ENCODE measurements at places on chromosomes 3 and 15. TPM values are rescaled to one million over a fixed set of nuclear protein-coding genes. Genes with fewer than 3 reads are reported as not detected.

TTC21A gene
- total RNA-seq = 6.8 TPM

FOXB1 gene
- total RNA-seq = not detected

RFC4 gene
- 11.1 TPM for total RNA-seq

EPHB3 gene
- total RNA-seq = 6.9 TPM

NAA80 gene
- total RNA-seq = 3.5 TPM

CHRNA3 gene
- not detected for total RNA-seq

DALRD3 gene
- 47.7 TPM for total RNA-seq

NR1I2 gene
- total RNA-seq = 0.20 TPM

MST1R gene
- 1.4 TPM for total RNA-seq

FGF7 gene
- total RNA-seq = 157 TPM

ITIH1 gene
- 0.17 TPM for total RNA-seq

SLCO2A1 gene
- total RNA-seq = under 0.01 TPM

CDAN1 gene
- total RNA-seq = 13.7 TPM

SPTSSB gene
- 0.20 TPM for total RNA-seq

SH2D7 gene
- not detected for total RNA-seq

GALNT15 gene
- total RNA-seq = 9.1 TPM

HSPBAP1 gene
- total RNA-seq = 5.6 TPM

AP3S2 gene
- 52.9 TPM for total RNA-seq

SLC24A5 gene
- not detected for total RNA-seq

SPINK8 gene
- not detected for total RNA-seq

EBLN2 gene
- total RNA-seq = 4.2 TPM

LEKR1 gene
- total RNA-seq = 0.20 TPM

TNFAIP8L3 gene
- total RNA-seq = 6.9 TPM

EFHB gene
- 0.72 TPM for total RNA-seq

EPHA3 gene
- total RNA-seq = 6.7 TPM

IQCB1 gene
- 9.4 TPM for total RNA-seq

HESX1 gene
- 0.17 TPM for total RNA-seq

MAP1A gene
- 96.1 TPM for total RNA-seq

PDHB gene
- total RNA-seq = 68.6 TPM

FOXL2NB gene
- total RNA-seq = 0.03 TPM

GOLGA8K gene
- 0.36 TPM for total RNA-seq

SOX14 gene
- total RNA-seq = not detected

COL6A6 gene
- 0.23 TPM for total RNA-seq

STRC gene
- 0.17 TPM for total RNA-seq

KIF23 gene
- 8.6 TPM for total RNA-seq

LCTL gene
- 0.17 TPM for total RNA-seq

PLA2G4E gene
- total RNA-seq = not detected

ISLR2 gene
- total RNA-seq = 0.10 TPM

CAMP gene
- not detected for total RNA-seq

SUSD5 gene
- 8.4 TPM for total RNA-seq

GPR171 gene
- total RNA-seq = not detected

All from smooth muscle cell of the pulmonary artery (primary cell).